ENCODE measurements at places on chromosomes 7 and 10.

DNA sequence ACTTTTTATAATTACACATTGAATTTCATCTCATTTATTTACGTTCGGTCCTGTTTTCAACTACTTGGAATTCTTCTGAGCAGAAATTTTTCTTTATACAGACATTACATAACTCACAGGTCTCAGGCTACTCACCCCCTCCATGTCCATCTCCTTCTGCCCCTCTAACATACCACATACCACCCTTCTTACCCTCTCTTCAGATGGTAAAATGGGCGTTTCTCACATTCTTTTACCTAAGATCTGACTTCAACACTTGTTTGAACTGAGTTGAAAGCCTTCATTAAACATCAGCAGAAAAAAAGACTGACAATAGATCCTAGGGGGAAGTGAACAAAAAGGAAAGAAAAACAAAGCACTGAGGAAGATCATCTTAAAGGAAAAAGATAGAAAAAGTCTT lies 309.7 kb downstream of the CTNNA3 start:
- peak; percentile 14 for DNase-seq

DNA sequence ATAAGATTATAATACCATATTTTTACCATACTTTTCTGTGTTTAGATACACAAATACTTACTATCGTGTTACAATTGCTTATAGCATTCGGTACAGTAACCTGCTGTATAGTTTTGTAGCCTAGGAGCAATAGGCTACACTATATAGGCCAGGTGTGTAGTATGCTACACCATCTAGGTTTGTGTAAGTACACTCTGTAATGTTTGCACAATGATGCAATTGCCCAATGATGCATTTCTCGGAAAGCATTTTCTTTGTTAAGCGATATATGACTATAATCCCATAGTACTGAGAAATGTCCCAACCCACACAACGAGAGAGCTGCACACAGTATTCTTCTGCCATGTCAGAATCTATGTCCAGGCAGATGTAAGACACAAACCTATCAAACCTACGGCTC lies 160.0 kb downstream of the NEBL start:
- no peak for DNase-seq

DNA sequence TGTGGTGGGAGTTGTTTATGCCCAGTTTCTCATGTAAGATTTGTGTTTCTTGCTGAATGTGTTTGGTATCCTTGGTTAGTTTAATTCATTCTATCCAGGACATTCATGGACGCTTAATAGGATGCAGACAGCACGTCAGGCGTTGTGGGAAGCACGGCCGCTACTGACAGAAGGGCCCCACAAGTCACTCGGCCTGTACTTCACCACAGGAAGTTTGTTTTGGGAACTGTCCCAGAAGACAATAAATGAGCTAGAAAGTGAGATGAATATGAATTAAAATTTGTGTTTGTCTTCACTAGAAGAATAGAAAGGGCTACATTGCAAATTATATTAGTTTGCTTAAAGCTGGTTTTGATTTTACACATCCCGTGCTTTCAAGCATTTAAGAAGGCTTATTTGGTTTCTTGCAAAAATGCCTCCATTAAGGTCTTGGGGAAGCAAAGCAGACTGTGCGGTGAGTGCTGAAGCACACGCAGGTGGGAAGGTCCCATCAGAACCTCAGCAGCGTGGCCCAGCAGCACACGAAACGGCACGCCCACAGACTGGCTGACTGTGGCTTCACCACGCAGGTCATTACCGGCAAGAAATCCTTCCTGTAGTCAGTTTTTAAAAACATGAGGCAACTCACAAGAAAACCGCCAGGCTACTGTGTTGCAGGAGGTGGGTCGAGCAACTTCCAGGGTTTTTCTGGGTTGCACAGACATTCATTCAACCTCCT lies 74.1 kb downstream of the VIPR2 start:
- DNase-seq = peak; percentile 67

DNA sequence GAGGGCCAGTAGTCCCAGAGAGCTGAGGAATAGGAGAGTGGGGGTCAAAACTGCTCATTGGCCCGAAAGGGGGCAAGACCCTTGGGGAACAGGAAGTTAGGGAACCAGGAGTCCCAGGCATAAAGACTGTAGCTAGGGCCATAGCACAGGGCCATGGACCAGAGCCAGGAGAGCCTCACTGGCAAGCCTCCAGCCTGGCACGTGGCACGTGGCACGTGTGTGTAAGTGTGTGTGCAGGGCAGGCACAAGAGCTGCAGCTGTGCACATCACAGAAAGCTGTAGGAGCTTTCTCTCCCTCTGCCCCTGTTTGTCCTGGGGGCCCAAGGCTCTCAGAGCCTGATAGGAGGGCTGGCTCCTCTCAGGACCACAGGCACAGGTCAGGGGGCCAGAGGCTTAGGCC lies 47.8 kb upstream of the SLF2 start:
- peak; percentile 73 for DNase-seq

- no peak for DNase-seq
Observed at GRCh38 chr10:26528048-26528447, 89.9 kb downstream of the APBB1IP start.

DNA sequence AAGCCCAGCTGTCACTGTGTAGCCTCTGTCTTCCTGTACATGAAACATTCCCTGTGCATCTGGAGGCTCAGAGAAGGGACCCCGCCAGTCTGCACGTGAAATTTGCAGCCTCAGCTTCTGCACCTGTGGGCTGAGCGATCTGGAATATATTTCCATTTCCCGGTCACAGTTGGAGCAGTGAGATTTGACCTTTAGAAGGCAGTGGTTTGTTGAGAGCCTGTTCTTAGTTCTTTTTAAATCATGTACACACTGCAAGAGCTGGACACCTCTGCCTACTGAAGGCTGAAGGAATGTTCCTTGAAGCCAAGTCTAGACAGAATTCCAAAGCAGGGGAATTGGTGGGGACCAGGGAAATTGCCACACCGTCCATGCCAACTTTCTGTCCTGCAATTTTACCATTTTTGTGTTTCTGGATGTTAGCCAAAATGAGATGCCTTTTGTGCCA lies 706.6 kb downstream of the INHBA start:
- peak; percentile 81 for DNase-seq

DNA sequence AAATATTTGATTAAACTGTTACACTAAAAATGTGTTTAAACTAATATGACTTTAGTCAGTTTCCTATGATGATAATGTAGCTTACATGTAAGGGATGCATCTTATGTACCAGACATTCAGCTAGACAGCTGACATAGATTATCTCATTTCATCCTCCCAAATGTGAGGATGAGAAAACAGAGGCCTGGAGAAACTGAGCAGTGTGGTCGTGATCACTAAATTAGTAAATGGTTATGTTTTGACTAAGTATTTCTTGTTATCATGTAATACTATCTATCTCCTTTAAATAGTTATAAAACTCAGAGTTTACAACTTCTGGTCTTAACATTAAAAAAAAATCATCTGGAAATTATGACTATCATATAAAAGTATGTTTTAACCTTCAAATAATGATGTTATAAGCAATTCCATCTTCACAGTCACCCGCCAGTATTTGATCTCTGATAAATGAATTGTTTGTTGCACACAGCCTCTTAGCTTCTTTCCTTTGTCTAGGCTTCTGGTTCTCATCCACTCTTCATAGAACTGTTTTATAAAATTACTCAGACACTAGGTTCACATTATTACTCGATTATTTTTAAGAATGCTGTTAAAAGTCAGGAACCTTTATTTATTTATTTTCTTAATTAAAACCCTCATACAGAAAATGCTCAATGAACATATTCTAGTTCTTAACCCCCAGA lies 33.6 kb upstream of the HDAC9 start:
- DNase-seq = no peak

GRCh38 chr7:118877187-118877586 lies 652.7 kb downstream of the ANKRD7 start:
- DNase-seq = no peak

DNA sequence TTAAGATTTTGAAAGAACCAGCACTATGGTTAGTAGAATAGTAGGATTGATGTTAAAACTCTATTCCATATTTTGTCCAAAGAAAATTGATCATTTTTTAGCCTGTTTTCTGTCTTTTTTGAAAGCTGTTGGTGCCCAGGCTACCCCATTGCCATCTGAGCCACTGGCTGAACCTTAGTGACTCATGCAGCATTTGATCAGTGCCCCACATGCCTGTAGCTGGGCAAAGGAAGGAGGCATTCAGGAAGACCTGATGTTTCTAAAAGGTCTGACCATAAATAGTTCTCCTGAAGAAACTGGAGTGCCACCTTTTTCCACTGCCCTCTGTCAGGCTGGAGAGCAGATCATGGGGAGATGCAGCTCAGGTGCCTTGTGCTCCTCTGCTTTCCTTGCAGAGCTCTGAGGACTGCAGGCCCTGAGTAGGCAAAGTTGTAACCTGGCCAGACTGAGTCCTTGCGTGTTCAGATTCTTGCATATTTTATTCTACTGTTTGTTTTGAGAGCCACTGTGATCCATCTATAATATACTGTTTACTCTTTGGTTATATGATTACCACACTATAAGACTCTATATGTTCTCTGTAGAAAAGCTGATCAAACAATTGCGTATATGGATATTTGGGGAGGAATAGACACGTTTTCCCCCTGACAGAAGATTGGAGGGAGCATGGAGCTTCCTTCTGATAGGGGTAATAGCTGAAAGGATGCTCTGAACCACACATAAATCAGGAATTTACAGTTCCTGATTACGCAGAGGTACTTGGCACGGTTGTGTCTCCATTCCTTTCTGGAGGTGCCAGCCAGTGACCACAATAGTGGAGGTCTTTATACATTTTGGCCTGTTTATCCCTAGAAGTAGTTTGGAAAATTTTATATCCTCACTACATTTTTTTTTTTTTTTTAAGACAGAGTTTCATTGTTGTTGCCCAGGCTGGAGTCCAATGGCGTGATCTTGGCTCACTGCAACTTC lies 48.9 kb upstream of the GJD4 start:
- DNase-seq = no peak

DNA sequence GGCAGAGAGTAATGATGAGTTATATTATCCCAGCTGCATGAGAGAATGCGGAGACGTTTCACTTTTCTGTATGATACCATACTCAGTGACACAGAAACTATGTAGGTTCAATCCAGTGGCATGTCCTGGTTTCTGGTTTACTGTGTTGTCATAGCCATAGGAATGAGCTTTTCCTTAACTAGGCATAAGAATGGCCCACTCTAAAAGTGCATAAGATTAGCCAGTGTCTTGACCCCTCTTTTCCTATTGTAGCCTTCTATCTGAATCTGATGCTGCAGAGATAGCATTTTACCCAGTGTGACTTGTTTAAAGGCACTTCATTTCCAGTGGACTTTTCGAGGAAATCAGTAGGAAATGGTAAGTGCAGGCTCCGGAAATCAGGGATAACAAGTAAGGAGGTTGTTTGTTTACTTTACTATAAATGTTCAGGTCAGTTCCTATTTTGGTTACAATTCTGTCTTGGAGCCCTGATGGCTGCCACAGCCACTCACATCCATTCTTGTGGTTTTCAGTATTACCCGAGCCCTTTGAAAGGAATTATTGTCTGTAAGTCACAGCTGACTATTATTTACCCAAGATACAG lies 70.5 kb downstream of the SEMA3A start:
- DNase-seq = no peak
